ENCODE measurements at places on chromosomes 2 and 18.
A peak's percentile ranks its signal among the peaks of the same experiment; 100 is the strongest.

GRCh38 chr2:118333664-118334063, 245.4 kb downstream of the INSIG2 start:
- DNase-seq = no peak

- no peak for DNase-seq
Measured at GRCh38 chr2:208529796-208530195, 123.2 kb downstream of the PTH2R start.

DNA sequence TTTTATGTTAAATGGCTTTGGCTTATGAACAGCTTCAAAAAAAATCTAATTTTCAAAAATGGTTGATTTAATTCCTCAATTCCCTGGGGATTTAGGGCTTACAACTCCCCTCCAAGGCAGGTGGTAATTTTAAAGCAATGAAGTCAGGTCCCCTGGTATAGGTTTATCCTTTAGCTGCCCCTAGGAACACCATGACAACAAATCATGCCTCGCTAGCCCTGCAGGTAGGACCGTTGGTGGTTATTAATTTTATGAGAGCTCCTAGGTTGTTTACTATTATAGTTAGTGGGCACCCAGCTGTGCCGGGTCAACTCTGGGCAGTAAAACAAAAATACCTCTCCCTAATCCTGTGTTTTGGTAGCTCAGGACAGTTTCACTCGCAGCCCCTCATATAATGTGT, 26.2 kb upstream of the MBOAT2 start:
- no peak for DNase-seq

DNA sequence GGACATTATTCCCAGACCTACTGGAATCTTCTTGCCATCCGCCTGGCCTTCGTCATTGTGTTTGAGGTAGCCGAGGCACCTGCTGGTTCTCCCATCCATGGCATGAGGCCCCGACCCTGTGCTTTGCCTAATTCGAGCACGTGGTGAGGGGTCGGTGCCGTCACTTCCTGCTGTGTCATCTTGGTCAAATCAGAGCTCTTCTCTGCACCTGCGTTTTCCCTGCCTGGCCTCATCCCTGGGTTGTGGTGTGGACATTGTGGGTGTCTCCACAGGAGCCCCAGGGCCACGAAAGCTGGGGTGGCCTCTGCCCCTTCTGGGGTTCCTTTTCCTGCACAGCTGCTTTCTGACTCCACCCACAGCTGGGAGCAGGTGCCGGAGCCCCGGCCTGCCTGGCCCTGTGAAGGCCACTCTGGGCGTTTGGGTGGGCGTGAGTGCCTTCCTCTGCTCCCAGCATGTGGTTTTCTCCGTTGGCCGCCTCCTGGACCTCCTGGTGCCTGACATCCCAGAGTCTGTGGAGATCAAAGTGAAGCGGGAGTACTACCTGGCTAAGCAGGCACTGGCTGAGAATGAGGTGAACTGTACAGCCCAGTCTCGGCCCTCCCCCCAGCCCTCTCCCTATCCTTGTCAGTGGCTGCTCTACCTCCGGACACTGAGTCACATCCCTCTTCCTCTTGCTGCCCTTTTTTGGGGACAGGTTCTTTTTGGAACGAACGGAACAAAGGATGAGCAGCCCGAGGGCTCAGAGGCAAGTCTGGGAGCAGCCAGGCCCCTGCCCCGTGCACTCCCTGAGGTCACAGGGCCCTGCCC, 34.9 kb downstream of the ANO7 start:
- no peak for DNase-seq

GRCh38 chr2:17934721-17935120, 56.3 kb downstream of the KCNS3 start:
- DNase-seq = peak; percentile 56

DNA sequence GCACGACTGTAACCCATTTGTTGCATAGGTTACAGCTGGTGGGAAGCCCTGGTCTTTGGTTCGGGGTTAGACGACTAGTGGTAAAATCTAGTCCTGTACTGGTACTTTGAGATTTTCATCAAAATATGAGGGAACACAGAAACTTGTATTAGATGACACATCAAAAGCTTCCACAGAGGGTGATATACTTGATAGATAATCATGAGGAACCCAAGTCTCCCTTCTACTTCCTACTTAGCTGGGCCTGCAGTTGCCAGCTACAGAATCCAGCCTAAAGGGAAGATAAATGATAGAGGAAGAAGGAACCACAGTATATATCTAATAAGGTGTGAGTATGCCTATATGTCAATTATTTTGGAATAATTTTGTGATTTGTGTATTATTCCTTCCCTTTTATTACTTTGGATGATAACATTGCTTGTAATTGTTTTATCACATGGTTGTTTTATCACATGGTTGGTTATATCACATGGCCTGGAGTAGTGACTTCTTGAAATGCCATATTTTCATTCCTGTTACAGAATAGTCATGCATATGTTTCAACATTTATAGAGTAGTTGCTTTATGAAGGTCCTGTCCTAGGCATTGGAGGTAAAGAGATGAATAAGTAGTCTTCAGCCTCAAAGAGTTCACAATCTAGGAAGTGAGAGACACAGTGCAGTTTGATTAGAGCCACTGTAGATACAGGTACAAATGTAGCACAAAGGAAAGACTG, 2.9 kb downstream of the AGPS start:
- no peak for DNase-seq

- DNase-seq = no peak
Measured at GRCh38 chr18:51171223-51171622, 26.3 kb downstream of the MEX3C start.

DNA sequence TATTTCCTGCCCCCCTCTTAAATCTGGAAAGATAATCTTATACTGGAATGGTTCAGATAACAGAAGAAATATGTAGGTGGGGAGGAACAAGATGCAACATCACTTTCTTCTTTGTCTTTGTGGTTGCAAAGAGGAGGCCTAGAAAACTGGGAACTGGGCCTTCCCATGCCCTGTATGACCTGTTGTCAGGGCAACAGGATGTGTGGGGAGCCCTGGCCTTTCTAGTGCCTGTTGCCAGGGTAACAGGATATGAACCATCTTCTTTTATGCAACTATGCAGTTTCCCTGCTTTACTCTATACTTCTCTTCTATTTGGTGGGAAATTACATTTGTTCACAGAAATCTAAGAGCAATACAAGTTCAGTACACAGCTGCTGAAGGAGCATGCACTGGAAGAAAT, 79.8 kb upstream of the PDE1A start:
- no peak for DNase-seq

DNA sequence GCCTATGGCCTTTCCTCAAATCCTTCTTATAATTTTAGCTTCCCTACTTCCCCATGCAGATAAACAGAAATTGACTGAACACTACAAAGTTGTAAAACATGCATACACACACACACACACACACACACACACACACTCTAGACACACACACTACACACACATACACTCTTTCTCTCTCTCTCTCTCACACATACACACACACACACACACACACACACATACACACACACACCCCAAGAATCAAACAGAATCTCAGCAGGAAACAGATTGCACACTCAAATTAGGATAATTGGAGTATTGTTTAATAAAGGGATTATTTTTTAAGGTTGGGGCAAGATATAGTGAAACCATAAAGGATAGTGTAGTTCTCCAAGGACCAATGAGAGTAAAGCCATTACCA, 152.2 kb upstream of the SP5 start:
- no peak for DNase-seq

DNA sequence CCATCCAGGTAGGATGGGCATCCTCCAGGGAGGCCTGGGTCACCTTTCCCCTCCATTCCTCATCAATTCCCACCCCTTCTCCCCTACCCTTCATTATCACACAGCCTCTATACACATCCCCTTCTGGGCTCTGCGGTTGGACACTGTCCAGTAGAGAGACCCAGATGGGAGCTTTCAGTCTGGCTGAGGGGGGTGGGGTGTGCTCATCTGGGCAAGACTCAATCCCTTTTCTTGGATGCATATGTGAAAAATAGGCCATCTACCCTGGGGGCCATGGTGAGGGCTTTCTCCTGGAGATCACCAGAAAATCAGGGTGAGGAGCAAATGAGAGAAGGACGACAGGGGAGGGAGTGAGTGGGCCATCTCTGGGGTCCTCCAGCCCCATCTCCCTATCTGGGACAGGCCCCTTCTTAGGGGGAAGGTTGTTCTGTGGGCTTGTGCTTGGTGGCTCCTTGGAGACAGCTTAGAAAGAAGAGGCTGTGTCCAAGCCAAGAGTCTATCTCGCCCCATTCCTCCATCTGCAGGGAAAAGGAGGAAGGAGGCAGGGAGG, 160.1 kb downstream of the DYSF start:
- no peak for DNase-seq

GRCh38 chr2:238497610-238498005, 70.9 kb downstream of the ASB1 start:
- no peak for DNase-seq

- no peak for DNase-seq
Measured at GRCh38 chr2:150091846-150092245, 395.6 kb downstream of the RND3 start.

GRCh38 chr2:157258520-157259326, 1.2 kb downstream of the GALNT5 start:
- no peak for DNase-seq

DNA sequence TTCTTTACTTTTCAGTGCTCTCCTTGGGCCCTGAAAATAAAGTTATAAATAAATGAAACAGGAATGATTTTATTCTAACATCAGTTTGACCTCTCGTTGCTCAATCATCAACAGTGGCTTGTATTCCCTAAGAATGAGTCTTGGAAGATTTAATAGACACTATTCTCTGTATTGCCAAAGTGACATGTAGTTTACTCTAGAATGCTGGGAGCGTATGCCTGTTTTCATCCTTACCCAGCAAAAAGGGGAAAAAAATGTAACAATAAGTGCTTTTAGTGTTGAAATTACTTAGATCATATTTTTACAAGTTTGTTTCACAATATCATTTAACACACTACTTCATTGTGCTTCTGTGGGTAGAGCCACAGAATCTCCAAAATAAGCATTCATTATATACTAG, 240.6 kb upstream of the CWC22 start:
- DNase-seq = no peak

DNA sequence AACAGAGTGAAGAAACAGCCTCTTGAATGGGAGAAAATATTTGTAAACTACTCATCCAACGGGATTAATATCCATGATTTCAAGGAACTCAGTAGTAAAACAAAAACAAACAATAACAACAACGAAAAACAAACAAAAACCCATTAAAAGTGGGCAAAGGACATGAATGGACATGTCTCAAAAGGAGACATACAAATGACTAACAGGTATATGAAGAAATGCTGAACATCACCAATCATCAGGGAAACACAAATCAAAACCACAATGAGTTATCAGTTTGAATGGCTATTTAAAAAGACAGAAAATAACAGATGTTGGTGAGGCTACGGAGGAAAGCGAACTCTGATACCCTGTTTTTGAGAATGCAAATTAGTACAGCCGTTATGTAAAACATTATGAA, 224.8 kb upstream of the NRXN1 start:
- no peak for DNase-seq

DNA sequence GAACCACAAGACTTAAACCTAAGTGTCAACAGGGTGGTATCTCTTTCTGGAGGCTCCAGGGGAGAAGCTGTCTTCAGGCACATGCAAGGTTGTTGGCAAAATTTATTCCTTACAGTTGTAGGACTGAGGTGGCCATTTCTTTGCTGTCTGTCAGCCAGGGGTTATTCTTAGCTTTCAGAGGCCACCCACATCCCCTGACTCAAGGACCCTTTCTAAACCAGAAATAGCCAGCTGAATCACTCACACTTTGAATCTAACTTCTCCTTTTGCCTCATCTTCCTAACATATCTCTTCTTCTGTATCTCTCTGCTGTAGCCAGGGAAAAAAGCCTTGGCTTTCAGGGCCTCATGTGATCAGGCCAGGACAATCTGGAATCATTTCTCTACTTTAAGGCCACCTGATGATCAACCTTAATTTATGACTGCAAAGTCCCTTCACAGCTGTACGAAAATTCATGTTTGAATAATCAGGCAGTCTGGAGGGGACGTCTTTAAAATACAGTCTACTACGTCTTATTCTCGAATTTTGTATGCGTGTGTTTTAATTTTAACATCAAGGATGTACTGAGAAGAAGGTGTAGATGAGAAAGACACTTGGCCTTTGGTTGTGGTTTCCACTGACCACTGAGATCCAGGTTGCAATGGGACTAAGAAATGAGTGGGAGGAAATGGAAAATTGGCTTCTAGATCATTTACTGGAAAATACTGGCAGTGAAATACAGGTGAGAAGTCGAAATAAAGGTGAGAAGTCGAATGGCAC, 90.4 kb downstream of the DOCK10 start:
- no peak for DNase-seq

GRCh38 chr18:74896390-74896991, 298.8 kb downstream of the ZNF407 start:
- DNase-seq = no peak

- no peak for DNase-seq
Measured at GRCh38 chr2:40072442-40073232, 293.6 kb upstream of the THUMPD2 start.

DNA sequence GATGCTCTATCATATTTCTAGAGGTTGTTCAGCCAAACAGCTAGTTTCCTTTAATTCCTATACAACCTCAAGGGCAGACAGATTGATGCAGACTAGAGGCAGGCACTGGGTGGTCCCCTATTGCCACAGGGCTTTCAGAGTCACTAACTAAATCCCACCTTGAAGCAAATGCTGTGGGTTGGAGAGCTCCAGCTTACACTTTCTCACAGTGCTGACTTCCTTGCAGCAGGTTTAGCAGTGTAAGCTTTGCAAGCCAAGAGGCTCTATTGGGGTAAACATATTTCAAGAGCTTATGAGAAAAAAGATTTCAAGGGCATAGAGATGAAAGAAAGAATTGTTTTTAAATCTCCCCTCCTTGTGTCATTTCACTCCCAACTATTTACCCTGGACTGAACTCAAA, 366.5 kb upstream of the CRIM1 start:
- DNase-seq = no peak

DNA sequence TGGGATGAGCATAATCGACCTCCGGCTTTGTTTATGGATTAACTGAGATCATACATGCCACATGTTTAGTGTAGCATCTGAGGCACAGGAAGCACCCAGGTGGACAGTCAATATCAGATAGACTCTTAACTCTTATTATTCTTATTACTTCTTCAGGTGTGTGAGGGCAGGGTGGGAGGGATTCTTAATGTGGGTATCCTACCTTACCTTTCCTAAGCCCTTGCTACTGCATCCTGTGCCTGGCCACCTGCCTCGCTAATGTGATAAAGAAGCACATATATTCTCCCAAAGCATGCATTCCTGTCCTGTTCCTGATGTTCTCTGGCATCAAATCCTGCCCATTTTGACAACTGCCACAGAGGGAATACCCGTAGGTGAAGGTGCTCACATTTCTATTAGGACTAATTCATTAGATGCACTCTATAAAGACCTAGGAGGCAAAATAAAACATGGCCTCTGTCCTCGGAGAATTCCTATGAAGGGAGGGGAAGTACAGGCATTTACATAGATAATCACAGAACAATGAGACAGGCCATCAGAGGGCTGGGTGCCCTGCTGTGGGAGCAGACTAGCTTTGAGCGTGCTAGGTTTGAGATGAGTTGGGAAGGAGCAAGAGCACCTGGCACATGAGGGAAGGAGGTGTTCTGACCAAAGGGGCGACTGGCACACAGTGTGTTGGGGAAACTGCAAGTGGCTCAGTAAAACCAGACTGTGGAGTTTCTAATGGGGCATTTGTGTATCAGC, 19.5 kb upstream of the CELF4 start:
- no peak for DNase-seq

All from AG04449 (cell line).